ENCODE measurements at places on chromosomes 12 and 14.
A peak's percentile ranks its signal among the peaks of the same experiment; 100 is the strongest.

DNA sequence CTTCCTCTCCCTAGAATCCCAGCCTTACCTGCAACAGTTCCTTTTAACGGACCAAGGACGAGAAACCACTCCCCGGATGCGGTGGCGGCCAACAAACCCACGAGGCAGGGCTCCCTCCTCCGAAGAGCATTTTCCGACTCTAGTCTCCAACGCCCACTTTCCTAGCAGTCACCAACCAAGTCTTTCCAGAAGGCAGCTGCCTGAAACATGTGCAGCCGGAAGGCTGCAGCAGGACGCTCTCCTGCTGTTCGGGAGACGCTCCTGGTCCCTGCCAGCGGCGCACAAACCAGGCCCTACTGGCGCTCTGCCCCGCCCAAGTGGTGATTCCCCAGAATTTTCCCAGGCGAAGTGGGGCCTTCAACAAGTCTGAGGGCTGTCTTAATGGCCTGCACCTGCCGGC, 21.1 kb upstream of the ADAM20 start:
- no peak for DNase-seq

- no peak for DNase-seq
Observed at GRCh38 chr12:5201554-5202218, 158.0 kb downstream of the KCNA5 start.

DNA sequence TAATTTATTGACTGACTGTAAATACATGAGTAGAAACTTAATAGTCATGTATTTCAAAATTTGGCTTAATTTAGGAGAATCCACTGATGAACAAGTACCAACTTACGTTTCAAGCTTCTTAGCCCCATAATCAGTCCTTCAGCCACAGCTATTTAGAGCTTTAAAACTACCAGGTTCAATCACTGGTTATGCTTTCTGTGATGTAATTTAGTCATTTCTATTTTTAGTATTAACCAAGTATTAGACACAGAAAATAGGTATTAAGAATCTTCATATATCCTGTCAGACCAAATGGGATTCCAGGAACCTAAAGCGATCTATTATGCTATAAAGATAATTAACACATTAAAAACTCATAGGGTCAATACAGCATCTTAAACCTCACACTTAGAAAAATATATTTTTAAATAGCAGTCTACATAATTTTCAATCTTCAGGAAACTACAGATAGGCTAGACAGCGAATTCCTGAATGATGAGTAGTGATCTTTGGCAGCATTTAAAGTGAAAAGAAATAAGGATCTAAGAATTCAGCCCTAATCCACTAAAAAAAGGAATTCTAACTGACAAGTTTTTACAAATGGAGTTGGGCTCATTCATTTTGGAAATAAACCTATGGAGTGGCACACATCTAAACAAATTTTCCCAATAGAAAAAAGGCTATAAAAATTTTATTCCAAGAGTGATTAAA, 51.5 kb downstream of the ZC3H14 start:
- no peak for DNase-seq

GRCh38 chr12:12331244-12331771, 18.7 kb downstream of the MANSC1 start:
- DNase-seq: no peak

DNA sequence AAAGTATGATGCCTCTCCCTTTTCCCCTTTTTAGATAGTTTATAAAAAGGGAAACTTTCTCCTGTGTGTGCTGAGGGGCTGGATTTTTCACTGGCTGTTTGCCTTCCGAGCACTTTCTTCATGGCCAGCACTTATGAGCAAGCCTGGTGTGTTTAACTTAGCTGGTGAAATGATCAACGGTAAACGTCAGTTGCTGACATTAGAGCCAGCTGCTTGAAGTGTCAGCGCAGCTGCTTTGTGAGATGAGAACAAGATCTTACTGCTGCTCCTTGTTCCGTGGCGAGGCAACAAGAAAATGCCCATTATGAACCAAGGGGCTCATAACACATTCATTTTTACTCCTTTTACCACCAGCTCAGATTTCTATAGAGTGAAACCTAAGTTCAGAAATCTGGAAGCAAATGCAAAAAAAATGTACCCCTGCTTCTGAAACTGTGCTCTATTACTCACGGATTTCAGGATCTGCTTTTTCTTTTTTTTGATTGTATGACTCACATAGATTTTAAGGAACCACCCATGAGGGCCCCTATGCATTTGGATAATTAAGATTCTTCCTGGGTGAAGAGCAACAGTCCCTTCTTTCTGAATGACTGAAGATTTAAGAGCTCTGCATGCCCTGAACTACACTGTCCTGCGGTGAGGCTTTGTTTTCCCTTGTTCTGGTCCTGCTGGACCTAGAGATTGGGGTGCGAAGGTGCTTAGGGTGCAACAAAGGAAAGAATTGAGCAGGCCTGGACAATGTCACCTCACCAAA, 74.3 kb upstream of the CPM start:
- DNase-seq: peak; percentile 56

DNA sequence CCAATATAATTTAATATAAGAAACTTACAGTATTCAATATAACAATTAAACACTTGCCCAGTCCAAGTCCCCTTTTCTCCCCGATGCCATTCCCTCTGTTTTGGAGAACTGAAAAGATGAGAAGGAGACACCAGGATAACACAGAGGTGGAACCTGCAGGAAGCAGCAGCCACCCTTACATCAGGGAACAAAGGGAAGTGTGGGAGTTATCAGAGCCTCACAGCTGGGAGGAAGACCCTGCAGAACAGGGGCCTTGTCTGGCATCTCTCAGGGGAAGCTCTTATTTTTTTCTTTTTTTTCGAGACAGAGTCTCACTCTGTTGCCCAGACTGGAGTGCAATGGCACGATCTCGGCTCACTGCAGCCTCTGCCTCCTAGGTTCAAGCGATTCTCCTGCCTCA, 52.6 kb downstream of the CALM1 start:
- DNase-seq: no peak

GRCh38 chr14:76696361-76696760, 64.9 kb upstream of the VASH1 start:
- no peak for DNase-seq

GRCh38 chr12:46153268-46153872, 115.5 kb downstream of the SLC38A1 start:
- peak; percentile 40 for DNase-seq

- DNase-seq: no peak
Observed at GRCh38 chr12:104764225-104765091, 193.6 kb downstream of the SLC41A2 start.

- DNase-seq: no peak
Observed at GRCh38 chr12:114884575-114884974, 200.6 kb upstream of the TBX3 start.
